ENCODE measurements at places on chromosomes 2 and 18. TPM values are rescaled to one million over a fixed set of nuclear protein-coding genes. Genes with fewer than 3 reads are reported as not detected.

The ATAD2B gene
- total RNA-seq: 28.9 TPM

DNA sequence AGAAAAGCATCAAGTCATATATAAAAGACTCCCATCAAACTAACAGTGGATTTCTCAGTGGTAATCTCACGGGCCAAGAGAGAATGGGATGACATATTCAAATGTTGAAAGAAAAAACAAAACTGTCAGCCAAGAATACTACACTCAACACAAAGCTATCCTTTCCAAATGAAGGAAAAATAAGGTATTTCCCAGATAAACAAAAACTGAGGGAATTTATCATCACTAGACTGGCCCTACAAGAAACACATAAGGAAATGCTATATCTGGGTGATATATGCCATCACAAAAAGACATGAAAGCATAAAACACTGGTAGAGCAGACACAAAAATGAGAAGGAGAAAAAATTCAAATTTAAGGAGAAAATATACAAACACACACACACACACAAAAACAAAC, 118.6 kb downstream of the ACVR1 start:
- no peak overlapping the region for H3K4me3 ChIP-seq
- no peak for DNase-seq
- H3K4me1 ChIP-seq: no peaks in the 10 kb centered on the region

The TSPYL6 gene
- not detected for total RNA-seq

GRCh38 chr2:30404319-30405259, 42.5 kb upstream of the LCLAT1 start:
- DNase-seq: no peak
- H3K27ac ChIP-seq: no peak overlapping the region
- H3K36me3 ChIP-seq: no peaks in the 10 kb centered on the region
- H3K27me3 ChIP-seq: no peaks in the 10 kb centered on the region

The GAL3ST2 gene
- total RNA-seq: 6.8 TPM

The SLC38A11 gene
- total RNA-seq: 1.6 TPM

DNA sequence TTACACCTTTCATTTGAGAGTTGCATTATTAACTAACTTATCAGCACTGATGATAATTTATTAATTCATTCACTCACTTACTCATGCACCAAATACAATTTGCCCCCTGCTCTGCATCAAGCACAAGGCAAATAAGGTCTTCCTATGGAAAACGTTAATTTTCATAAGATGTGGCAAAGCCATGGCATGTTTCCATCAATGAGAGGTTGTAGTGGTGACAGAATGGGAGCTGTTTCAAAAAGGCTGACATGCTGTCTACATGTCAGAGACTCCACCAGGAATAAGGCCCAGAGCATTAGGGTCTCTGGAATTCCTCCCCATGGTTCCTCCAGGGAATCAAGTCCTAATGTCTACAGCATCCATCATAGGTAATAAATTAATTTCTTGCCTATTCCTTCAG, 978.8 kb downstream of the TMEM182 start:
- no peaks in the 10 kb centered on the region for H3K4me1 ChIP-seq
- no peak for DNase-seq
- H3K27me3 ChIP-seq: no peaks in the 10 kb centered on the region

GRCh38 chr2:218798767-218799504, 17.0 kb downstream of the CYP27A1 start:
- no peak overlapping the region for H3K4me3 ChIP-seq
- no peaks in the 10 kb centered on the region for H3K36me3 ChIP-seq

The FAM168B gene
- total RNA-seq: 109 TPM

- no peak overlapping the region for H3K4me3 ChIP-seq
- H3K36me3 ChIP-seq: no peaks in the 10 kb centered on the region
- peaks cover 9% of the 10 kb centered on the region for H3K4me1 ChIP-seq
Observed at GRCh38 chr2:217975626-217976025, 27.2 kb downstream of the TNS1 start.
